Stimulated activated CD8-positive, alpha-beta memory T cell treated with anti-CD3 and anti-CD28 coated beads, Interleukin-15, amount 100 ng/mL, for 4 hours (primary cell): ENCODE measurements at places on chromosomes 5 and 9.

GRCh38 chr9:74865177-74865576 lies 22.5 kb downstream of the TRPM6 start:
- no peak for DNase-seq

- no peak for DNase-seq
Measured at GRCh38 chr5:6673963-6674362, 39.3 kb upstream of the TENT4A start.

GRCh38 chr9:112326194-112326593 lies 7.2 kb downstream of the PTBP3 start:
- DNase-seq = no peak

GRCh38 chr9:89453452-89453851 lies 44.5 kb downstream of the SEMA4D start:
- DNase-seq = no peak

- DNase-seq = no peak
Measured at GRCh38 chr9:79616013-79616412, 44.2 kb downstream of the TLE4 start.

DNA sequence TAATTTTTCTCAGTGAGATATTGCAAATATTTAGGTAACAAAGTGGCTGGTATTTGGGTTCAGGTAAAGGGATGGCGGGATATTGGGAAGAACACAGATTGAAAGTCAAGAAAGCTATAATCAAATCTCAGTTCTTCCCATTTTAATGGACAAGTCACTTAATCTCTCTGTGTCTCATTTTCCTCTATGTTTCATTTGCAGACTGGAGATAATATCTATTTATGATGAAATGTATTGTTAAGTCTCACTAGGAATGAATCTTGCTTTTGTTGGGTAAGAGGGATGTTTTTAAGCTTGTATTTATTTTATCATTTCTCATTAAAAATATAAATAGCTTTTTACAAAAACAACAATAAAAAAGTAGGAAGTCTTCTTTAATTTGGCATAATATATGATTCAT lies 175.4 kb downstream of the ISL1 start:
- DNase-seq = no peak

GRCh38 chr5:35813521-35813920 lies 43.2 kb upstream of the IL7R start:
- DNase-seq = no peak

DNA sequence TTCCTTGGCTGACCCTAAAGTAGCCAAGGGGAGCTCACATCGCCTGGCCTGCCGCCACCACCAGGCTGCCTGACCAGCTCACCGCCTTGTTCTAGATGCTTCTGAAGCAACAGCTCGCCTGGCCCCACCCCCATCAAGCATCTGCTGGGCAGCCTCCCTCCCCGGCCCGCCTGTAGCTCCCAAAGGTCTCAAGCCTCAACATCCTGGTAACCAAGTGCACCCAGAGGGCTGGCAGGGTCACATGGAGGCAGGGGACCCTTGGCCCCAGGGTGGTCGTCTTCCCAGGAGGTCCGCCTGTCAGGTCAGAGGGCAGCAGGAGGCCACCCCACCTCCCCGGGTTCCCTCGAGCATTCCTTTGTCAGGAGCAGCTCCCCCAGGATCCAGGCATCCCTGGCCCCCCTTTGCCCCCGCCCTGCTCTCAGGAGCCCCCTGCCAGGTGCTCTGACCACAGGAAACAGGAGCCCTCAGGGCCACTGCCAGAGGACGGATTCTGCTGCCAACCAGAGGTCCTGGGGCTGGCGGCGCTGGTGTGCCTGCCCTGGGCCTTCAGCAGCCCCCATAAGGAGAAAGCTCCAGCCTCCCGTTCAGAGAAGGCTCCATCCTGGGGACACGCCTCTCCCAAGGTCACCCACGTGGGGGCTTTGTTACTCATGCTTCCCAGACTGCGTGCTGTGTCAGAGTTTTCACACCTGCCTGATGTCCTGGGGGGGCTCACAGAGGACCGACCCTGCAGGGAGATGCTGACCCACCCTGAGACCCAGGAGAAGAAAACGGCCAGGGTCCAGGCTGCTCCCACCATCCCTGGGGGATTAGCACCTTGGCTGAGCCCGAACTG lies 3.5 kb upstream of the LRRC14B start:
- DNase-seq = no peak

- no peak for DNase-seq
Measured at GRCh38 chr5:45750574-45750973, 54.4 kb upstream of the HCN1 start.

DNA sequence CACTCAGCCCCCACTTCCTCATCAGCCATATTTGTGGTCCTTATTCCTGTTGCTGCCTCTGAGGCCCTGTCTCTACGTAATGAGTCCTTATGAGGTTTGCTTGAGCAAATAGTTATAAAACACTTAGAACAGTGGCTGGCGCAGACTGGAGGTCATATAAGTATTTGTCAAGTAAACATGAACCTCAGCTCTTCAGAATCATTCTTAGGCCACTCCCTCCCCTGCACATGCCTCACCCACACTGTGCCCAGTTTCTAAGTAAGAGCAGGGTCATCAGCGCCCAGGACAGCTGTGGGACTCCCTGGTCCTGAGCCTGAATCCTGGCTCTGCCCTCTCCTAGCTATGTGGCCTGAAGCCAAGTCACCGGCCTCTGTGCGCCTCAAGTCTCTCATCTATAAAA lies 4.0 kb downstream of the ST6GALNAC4 start:
- no peak for DNase-seq

DNA sequence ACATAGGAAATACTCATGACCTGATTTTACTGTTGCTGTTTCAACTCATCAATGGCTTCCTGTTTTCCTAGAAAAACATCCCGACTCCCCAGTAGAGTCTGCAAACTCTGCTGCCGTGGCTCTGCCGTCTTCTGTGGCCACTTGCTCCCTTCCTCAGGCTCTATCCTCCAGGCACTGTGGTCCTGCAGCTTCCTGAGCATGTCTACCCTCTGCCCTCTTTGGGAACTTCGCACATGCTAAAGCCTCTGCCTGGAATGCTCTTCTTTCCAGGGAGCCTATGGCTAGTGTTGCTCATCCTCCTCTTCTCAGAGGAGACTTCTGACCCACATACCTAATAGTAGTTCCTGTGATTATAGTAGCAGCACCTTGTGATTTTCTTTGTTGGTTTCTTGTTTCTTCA lies 256.9 kb downstream of the MAN2A1 start:
- no peak for DNase-seq

- DNase-seq = no peak
Measured at GRCh38 chr5:40791715-40792139, 6.4 kb downstream of the PRKAA1 start.

DNA sequence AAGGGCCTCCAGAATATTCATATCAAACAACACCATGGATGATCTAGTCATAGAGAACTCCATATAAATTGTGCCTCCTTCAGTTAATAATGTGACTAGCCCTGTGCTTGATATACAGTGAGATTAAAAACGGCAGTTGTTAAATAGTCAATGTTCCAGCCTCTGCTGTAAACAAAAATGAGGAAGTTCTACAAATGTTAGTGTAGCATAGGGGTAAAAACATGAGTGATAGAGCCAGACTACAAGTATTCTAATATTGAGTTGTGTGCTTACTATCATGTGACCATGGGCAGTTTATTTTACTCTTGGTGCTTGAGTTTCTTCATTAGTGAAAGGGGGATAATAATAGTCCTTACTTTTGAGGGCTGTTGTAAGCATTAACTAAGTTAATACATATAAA lies 43.3 kb upstream of the SLCO6A1 start:
- no peak for DNase-seq

- DNase-seq = no peak
Measured at GRCh38 chr9:133737774-133738639, at the start of gene SARDH. SARDH (minus strand) TSS chr9:133738352; CDS start chr9:133734173, 4,179 bp downstream.

- no peak for DNase-seq
Measured at GRCh38 chr5:90558344-90559192, at the start of gene ADGRV1. ADGRV1 (plus strand) TSS chr5:90558797; CDS start chr5:90558896, 99 bp downstream.

GRCh38 chr5:77449277-77449676 lies 42.8 kb downstream of the WDR41 start:
- DNase-seq = no peak

DNA sequence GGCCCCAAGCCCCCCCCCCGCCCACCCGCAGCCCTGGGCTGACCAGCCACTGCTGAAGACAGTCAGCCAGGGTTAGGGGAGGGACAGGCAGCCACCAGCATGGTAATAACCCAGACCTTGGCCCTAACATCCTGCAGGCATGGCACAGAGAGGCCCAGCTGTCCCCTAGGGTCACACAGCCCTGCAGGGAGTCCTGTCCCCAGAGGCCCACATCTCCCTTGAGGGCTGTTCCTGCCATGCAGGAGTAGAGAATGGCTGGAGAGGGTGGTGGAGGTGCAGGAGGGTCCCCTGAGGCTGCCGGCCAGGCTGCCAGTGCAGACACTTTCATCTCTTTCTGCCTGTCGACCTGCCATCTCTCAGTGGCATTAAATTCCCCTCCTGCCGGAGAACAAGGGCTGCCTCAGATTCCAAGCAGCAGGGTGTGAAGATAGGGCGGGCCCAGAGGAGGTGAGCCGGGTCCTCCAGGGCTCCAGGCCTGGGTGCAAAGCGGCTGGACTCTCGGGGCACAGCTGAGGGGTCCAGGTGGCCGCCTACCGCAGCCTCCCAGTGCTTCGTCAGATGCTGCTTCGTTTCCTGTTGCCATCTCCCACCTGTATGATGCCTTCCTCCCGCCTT lies 40.0 kb downstream of the CXXC5 start:
- DNase-seq = no peak

GRCh38 chr5:31098811-31099210 lies 94.7 kb upstream of the CDH6 start:
- DNase-seq = no peak

GRCh38 chr5:54021431-54022164 lies 288.8 kb downstream of the ARL15 start:
- DNase-seq = no peak

DNA sequence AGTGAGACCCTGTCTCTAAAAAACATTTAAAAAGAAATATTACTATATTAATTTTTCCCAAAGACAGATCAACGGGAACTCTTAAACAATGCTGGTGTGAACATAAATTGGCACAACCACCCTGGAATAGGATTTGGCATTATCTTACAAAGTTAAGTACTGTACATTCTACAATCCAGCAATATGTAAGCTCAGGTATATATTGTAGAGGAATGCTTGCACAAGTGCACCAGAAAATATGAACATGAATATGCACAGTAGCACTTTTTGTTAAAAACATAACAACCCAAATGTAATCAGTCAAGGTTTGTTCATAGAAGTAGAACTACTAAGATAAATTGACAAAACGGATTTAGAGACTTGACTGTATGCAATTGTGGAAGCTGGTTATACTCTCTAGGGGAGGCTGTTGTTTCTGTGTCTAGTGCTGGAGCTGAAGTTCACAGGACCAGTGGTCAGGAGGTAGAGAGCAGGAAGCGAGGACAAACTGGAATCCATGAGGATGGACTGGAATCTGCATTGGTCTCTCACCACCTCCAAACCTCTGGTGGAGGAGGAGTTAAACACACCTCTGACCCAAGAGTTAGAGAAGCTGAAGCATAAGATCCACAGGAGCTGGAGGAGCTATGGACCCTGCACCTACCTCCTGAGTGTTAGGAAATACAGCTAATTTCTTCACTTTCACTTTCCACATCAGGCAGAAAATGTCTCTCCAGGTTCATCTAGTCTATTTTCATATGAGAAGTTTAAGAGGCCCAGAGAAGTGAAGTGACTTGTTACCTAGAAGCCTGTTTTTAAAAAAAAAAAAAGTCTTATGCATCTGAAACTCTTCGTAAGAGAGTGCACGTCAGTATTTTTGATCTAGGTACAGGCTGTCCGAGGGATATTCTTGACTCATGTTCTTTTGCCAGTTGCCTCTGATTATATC lies 20.3 kb upstream of the RIC1 start:
- DNase-seq = no peak

GRCh38 chr5:92460505-92460904 lies 1077.4 kb upstream of the ARRDC3 start:
- no peak for DNase-seq

GRCh38 chr9:76191493-76191892 lies 202.7 kb downstream of the RFK start:
- no peak for DNase-seq

DNA sequence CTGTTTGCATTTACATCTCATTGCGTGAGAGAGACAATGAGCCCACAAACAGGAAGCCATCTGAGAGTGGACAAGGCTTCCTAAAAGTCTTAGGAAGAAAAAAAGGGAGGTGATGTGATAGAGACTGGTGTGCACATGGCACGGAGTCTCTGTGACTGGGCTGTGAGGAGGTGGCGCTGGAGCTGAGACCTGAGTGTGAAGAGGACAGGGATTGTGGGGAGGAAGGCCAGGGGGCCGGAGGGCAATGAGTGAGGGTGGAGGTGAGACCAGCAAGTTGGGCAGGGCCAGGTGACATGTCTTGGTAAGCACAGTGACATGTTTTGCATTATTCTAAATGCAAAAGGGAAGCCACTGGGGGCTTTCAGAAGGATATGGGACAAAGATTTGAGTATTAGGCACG lies 45.0 kb downstream of the TSPAN17 start:
- no peak for DNase-seq

GRCh38 chr9:22975951-22976350 lies 529.3 kb downstream of the DMRTA1 start:
- DNase-seq = no peak

- DNase-seq = no peak
Measured at GRCh38 chr5:178454303-178454702, 135.9 kb downstream of the COL23A1 start.

DNA sequence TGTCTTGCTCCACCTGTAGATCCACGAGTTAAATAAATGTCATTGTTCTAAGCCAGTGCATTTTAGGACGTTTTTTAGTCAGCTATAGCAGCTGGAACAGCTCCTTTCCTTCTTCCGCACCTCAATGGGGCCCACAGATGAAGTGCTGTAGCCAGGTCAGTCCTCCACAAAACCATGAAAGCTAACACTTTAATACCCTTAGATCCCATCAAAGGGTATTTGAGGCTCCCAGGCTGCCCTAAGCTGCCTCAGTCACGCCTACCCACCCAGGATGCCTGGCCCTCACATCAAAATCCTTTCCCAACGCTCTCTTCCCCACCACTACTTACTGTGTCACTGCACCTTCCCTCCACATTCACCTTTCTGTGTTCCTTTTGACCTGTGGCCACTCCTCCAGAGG lies 44.1 kb upstream of the ACO1 start:
- DNase-seq = no peak

- DNase-seq = no peak
Measured at GRCh38 chr9:69500896-69501295, 171.3 kb downstream of the APBA1 start.

GRCh38 chr5:72540759-72541438 lies 33.7 kb upstream of the ZNF366 start:
- no peak for DNase-seq

GRCh38 chr9:71796100-71796767 lies 27.9 kb upstream of the CEMIP2 start:
- no peak for DNase-seq

GRCh38 chr5:77636641-77637169 lies 1.8 kb downstream of the OTP start:
- DNase-seq = no peak
